CD14-positive monocyte (primary cell): ENCODE measurements at places on chromosomes 3 and 15. TPM values are rescaled to one million over a fixed set of nuclear protein-coding genes. Genes with fewer than 3 reads are reported as not detected.

DNA sequence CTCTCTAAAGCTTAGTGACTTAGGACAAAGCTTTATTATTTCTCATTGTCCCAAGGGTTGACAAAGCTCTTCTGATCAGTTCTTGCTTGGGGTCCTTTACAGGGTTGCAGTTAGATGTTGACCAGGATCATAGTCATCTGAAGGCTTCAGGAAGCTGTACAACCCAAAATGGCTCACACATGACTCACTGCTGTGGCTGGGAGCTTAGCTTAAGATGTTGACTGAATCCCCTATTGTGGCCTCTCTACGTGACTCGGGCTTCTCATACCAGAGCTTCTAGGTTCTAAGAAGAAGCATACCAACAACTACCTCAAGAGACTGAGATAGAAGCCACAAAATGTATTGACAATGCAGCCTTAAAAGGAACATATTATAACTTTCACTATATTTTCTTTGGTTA, 569.6 kb upstream of the ROBO2 start:
- no peak overlapping the region for H3K4me3 ChIP-seq
- no peak for DNase-seq
- no peaks in the 10 kb centered on the region for H3K36me3 ChIP-seq

The VPS33B gene
- 10.9 and 16.9 TPM in 2 replicates for polyA plus RNA-seq

The MASP1 gene
- polyA plus RNA-seq: not detected

DNA sequence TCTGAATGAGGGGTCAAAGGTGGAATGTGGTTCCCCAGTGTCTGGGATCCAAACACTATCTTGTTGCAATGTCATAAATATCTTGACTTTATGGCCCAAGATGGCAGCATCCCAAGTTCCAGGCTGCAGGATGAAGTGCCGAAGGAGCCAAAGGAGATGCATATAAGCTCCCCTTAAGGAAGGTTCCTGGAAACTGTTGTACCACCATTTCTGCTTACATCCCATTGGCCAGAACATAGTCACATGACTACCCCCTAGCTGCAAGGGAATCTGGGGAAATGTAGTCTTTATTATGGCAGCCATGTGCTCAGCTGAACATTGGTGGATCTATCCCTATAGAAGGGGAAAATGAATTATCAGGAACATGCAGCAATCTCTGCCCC, 54.3 kb downstream of the BDH1 start:
- DNase-seq: peak; percentile 40
- H3K4me1 ChIP-seq: peaks cover 7% of the 10 kb centered on the region
- no peaks in the 10 kb centered on the region for H3K36me3 ChIP-seq
- no peaks in the 10 kb centered on the region for H3K27me3 ChIP-seq
- H3K4me3 ChIP-seq: peak overlapping the region; percentile 45

The SCN11A gene
- polyA plus RNA-seq: not detected

GRCh38 chr15:78944669-78945407, at the start of gene CTSH:
CTSH (minus strand) TSS chr15:78945046; CDS start chr15:78944981, 65 bp downstream.
- no peaks in the 10 kb centered on the region for H3K36me3 ChIP-seq
- peak within 1 kb of the TSS; percentile 76 for H3K27ac ChIP-seq
- peak; percentile 54 for DNase-seq
- no peaks in the 10 kb centered on the region for H3K27me3 ChIP-seq

GRCh38 chr3:37670961-37671483, 190.7 kb upstream of the CTDSPL start:
- H3K27ac ChIP-seq: no peak overlapping the region
- DNase-seq: no peak
- H3K4me1 ChIP-seq: no peaks in the 10 kb centered on the region
- H3K4me3 ChIP-seq: no peak overlapping the region

DNA sequence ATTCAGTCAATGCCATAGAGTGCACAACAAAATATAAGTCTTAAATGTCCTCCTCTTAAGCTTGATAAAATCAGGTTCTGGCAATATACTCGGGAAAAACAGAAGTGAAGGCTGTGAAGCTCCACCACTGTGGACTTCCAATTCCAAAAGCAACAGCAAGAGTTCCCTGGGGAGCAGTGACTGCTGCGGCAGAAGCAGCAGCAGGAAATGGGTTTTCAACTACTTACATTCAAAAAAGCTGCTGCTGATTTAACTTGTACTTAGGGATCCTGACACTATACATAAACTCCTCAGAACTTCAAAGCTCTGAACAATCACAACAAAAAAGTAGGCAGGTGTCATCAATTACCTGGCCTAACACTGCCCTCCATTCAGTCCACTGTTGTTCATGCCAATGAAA, 4.7 kb downstream of the CEP152 start:
- no peak overlapping the region for H3K4me3 ChIP-seq
- peaks cover 8% of the 10 kb centered on the region for H3K4me1 ChIP-seq
- DNase-seq: no peak
- peaks cover 30% of the 10 kb centered on the region for H3K36me3 ChIP-seq
- H3K27me3 ChIP-seq: no peaks in the 10 kb centered on the region
